ENCODE measurements at places on chromosomes 1 and 21. TPM values are rescaled to one million over a fixed set of nuclear protein-coding genes. Genes with fewer than 3 reads are reported as not detected.
A peak's percentile ranks its signal among the peaks of the same experiment; 100 is the strongest.

DNA sequence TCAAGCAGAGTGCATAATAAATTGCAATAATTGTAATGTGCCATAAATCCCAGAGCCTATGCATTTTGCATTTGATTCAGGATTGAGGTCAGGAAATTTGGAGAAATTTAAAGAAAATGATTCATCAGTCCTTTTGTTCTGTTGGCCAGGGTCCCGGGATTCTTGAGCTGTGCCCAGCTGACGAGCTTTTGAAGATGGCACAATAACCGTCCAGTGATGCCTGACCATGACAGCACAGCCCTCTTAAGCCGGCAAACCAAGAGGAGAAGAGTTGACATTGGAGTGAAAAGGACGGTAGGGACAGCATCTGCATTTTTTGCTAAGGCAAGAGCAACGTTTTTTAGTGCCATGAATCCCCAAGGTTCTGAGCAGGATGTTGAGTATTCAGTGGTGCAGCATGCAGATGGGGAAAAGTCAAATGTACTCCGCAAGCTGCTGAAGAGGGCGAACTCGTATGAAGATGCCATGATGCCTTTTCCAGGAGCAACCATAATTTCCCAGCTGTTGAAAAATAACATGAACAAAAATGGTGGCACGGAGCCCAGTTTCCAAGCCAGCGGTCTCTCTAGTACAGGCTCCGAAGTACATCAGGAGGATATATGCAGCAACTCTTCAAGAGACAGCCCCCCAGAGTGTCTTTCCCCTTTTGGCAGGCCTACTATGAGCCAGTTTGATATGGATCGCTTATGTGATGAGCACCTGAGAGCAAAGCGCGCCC is 8.7 kb downstream of the PROX1 start:
- H3K27me3 ChIP-seq = no peaks in the 10 kb centered on the region
- no peaks in the 10 kb centered on the region for H3K36me3 ChIP-seq
- no peaks in the 10 kb centered on the region for H3K4me1 ChIP-seq
- no peak for DNase-seq

The AVPR1B gene
- polyA plus RNA-seq = not detected

DNA sequence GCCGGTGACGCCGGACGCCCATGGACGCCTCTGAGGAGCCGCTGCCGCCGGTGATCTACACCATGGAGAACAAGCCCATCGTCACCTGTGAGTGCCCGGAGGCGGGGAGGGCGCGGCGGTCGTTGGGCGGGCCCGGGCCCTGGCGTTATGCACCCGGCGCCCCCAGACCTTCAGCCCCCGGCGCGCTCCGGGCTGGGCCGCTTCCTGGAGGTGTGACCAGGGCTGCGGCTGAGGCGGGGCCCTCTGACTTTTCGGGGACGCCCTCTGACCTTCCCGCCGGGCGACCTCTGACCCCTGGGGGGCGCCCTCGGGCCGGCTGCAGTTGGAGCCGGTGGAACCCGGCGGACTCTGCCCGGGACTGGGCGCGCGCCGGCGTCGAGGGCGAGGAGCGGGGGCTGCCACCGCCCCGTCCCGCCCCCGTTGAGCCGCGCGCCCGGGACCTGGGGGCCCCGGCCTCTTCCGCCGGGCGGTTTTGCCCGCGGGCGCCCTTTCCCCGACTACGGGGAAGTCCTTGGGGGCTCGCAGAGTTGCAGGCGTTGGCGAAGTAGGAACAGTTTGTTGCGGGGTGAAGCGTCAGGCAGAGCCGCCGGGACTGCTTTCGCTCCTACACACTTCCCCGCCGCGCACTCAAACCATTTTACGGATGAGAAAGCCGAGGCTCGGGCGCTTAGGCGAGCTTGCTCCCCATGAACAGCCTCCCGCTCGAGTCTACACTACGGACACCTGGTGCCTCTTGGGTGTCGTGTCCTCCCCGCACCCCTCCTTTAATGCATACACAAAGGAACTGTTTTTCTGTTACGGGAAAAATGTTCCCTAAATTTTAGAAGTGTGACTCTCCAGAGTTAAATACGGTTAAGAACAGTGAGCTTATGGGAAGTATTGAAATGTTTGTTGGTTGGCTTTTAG is 618 bp downstream of the TRAPPC10 start:
- H3K4me1 ChIP-seq = peaks cover 44% of the 10 kb centered on the region
- peak overlapping the region; percentile 86 for H3K4me3 ChIP-seq
- peak overlapping the region; percentile 81 for H3K27ac ChIP-seq
- DNase-seq = peak; percentile 86

The LSM10 gene
- 146 TPM for polyA plus RNA-seq

DNA sequence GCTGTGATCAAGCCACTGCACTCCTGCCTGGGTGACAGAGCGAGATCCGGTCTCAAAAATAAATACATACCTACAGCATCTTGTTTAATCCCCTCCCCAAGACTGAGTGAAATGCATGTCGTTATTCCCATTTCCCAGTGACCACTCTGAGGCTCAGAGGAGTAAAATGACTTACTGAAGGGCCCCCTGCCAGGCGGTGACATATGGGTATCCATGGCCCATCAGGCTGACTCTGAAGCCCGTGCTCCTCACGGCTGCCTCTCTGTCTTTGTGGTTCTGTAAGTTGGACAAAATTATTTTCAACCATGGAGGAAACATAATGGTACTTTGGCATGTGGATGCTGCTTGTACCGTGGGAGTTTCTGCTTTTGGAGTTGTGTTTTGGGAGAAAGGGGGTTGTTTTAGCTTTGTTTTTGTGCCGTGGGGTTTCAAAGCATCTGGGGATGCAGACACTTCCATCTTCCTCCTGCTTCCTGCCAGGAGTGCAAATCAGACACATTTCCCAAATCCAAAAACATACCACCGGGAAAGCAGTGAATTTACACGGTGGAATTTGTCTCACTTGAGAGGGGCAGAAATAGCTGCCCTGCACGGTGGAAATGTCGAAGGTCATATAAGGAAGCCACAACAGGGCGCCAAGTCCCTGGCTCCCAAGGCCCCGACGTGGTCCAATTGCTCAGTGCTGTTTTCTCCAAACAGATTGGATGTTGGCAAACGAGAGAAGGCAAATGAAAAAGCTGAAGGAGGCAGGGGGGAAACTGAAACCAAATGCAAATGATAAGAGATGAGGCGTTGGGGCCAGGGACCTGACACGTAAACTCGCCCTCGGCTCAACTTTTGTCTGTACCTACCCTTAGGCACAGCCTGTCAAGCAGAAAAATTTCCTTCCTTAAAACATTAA is 17.1 kb upstream of the PINK1 start:
- H3K4me1 ChIP-seq = no peaks in the 10 kb centered on the region
- no peak for DNase-seq
- H3K4me3 ChIP-seq = no peak overlapping the region

DNA sequence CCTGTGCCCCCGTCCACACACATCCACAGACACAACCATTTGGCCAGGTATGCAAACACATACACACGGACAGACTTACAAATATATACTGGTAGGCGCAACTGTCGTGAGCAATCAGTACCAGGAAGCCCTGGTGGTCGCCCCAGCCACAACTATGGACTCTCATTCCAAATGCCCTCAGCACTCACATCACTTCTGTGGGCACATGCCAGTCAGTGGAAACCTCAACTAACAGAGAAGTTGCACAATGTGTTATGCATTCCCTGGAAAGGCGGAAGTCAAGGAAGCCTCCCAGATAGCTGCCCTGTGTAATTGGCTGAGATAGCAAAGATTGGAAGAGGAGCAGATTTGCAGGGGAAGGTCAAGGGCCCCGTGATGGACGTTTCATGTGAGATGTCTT is 1.4 kb upstream of the HEYL start:
- no peaks in the 10 kb centered on the region for H3K4me1 ChIP-seq
- no peak for DNase-seq
- H3K27ac ChIP-seq = no peak overlapping the region

The OR2T11 gene
- polyA plus RNA-seq = not detected

DNA sequence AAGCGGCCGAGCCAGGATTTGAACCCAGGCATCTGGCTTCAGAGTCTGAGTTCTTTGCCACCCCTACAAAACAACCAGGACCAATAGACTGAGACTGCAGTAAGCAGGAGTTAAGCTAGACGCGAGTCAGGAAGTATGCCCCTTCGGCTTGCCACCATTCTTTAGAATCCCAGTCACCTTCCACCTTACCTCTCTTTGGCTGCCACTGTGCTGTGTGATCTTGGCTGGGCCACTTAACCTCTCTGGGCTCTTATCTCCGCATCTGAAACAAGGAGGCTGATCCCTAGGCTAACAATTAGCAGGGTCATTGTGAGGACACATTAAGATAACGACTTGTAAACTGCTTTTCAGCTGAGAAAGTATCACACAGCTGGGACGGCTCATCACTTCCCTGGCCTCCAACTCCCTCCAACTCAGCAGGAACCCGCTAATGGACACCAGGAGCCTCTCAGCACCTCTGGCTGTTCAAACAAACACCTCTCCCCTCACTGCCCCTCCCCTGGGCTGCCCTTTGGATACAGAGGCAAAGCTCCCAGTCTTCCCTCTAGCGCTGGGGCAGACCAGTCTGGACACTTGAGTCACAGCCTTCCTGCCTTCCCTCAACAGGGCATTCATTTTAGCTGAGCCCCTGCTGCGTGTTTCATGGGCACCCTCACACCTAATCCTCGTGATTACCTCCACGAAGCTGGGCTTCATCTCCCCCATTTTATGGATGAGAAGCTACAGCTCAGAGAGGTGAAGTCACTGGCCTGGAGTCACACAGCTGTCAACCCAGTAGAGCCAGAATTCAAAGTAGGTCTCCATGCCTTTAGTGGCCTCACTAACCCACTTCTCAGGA is 83.2 kb downstream of the CAMK2N1 start:
- no peaks in the 10 kb centered on the region for H3K4me1 ChIP-seq
- H3K36me3 ChIP-seq = no peaks in the 10 kb centered on the region
- H3K27ac ChIP-seq = no peak overlapping the region
- no peak for DNase-seq
- peaks cover 11% of the 10 kb centered on the region for H3K27me3 ChIP-seq
- no peak overlapping the region for H3K4me3 ChIP-seq

The COL16A1 gene
- not detected for polyA plus RNA-seq

DNA sequence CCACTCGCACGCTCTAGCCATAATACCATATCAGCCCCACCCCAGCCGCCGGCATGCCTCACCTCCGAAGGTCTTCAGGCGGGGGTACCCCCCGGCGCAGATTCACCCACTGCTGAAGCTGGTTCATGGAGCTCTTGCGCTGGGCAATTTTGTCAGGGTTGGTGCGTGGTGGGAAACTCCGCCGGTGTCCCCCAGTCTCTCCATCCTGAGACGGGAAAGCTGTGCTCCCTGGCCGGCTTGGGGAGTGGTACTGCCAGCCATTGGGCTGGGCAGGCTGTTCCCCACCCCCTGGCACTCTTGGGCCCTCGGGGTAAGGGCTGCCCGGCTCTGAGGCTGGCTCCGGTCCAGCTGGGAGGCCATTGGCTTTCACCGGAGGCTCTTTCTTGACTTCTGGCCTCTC is 45.4 kb upstream of the GOLT1A start:
- H3K36me3 ChIP-seq = no peaks in the 10 kb centered on the region
- DNase-seq = no peak
- no peak overlapping the region for H3K4me3 ChIP-seq
- no peaks in the 10 kb centered on the region for H3K27me3 ChIP-seq
- no peaks in the 10 kb centered on the region for H3K4me1 ChIP-seq

The LCE3B gene
- not detected for polyA plus RNA-seq

The KRTAP22-2 gene
- not detected for polyA plus RNA-seq

- no peak overlapping the region for H3K27ac ChIP-seq
- no peaks in the 10 kb centered on the region for H3K36me3 ChIP-seq
- no peak for DNase-seq
These were observed 1.5 kb downstream of the DENND2C start for GRCh38 chr1:114668373-114668772.

The KCNH1 gene
- polyA plus RNA-seq = not detected

- no peak overlapping the region for H3K27ac ChIP-seq
- H3K36me3 ChIP-seq = no peaks in the 10 kb centered on the region
- H3K4me3 ChIP-seq = no peak overlapping the region
- no peak for DNase-seq
- H3K27me3 ChIP-seq = peaks cover 12% of the 10 kb centered on the region
These were observed 4.3 kb upstream of the VWA1 start for GRCh38 chr1:1430992-1431844.

GRCh38 chr1:184365699-184366098 is 21.1 kb upstream of the C1orf21 start:
- no peaks in the 10 kb centered on the region for H3K27me3 ChIP-seq
- no peaks in the 10 kb centered on the region for H3K4me1 ChIP-seq

Data from CD8-positive, alpha-beta memory T cell (primary cell).